ENCODE measurements at places on chromosomes 4 and X. TPM values are rescaled to one million over a fixed set of nuclear protein-coding genes. Genes with fewer than 3 reads are reported as not detected.

CCDC160 gene
- 0.12 TPM for total RNA-seq

SPOCK3 gene
- total RNA-seq: 0.40 TPM

SYP gene
- 2.8 TPM for total RNA-seq

TLR10 gene
- not detected for total RNA-seq

CXCL10 gene
- not detected for total RNA-seq

GPR34 gene
- total RNA-seq: 0.14 TPM

MEPE gene
- not detected for total RNA-seq

POU3F4 gene
- total RNA-seq: not detected

CT47C1 gene
- total RNA-seq: not detected

TLL1 gene
- total RNA-seq: 0.38 TPM

PJA1 gene
- 14.2 TPM for total RNA-seq

PRDX4 gene
- total RNA-seq: 263 TPM

PGM2 gene
- total RNA-seq: 16.7 TPM

TMLHE gene
- 10.5 TPM for total RNA-seq

BMPR1B gene
- 7.4 TPM for total RNA-seq

PNMA6A gene
- 4.5 TPM for total RNA-seq

GRIA3 gene
- not detected for total RNA-seq
